ENCODE measurements at places on chromosomes 3 and 15. TPM values are rescaled to one million over a fixed set of nuclear protein-coding genes. Genes with fewer than 3 reads are reported as not detected.

DNA sequence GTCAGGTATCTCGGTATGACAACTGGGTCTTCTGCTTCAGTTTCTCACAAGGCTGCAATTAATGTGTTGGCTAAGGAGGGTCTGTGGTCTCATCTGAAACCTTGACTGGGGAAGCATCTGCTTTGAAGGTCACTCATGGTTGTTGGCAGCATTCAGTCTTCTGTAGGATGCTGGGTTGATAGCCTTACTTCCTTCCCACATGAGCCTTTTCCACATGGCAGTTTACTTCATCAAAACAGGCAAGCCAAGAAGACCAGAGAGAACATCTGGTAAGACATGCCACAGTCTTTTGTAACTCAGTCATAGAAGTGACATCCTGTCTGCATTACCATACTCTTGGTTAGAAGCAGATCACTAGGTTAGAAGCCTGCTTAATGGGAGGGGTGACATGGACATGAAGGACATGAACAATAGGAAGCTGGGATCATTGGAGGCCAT, 49.5 kb downstream of the CMC1 start:
- no peak overlapping the region for H3K27ac ChIP-seq
- H3K4me3 ChIP-seq = no peak overlapping the region
- no peaks in the 10 kb centered on the region for H3K27me3 ChIP-seq
- DNase-seq = no peak
- H3K36me3 ChIP-seq = no peaks in the 10 kb centered on the region

Gene CCDC191
- 6.4 TPM for total RNA-seq

- H3K36me3 ChIP-seq = no peaks in the 10 kb centered on the region
- H3K4me3 ChIP-seq = no peak overlapping the region
- no peak for DNase-seq
- no peak overlapping the region for H3K27ac ChIP-seq
Observed at GRCh38 chr15:75349851-75350588, 3.2 kb downstream of the NEIL1 start.

- no peak overlapping the region for H3K27ac ChIP-seq
- no peaks in the 10 kb centered on the region for H3K27me3 ChIP-seq
- DNase-seq = peak; percentile 35
- H3K36me3 ChIP-seq = no peaks in the 10 kb centered on the region
- no peak overlapping the region for H3K4me3 ChIP-seq
- H3K4me1 ChIP-seq = peaks cover 32% of the 10 kb centered on the region
Observed at GRCh38 chr3:13690636-13691035, 141.7 kb downstream of the FBLN2 start.

DNA sequence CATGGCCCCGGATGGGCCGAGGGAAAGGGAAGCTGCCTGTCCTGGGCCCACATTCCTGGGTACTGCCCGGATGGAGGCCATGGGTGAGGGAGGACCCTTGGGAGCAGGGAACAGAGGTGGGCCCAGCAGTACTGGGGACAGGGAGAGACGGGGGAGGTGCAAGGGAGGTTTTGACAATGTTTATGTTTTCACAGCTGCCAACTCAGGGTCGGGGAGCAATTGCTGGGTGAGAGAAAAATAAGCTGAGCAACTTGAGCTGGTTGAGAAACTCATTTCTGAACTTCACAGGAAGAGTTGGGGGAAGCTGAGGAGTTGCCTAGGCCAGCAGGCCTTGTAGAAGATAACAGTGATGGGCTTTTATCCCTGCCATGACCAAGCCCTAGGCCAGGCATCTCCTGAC, 11.1 kb upstream of the TSPAN3 start:
- no peak overlapping the region for H3K4me3 ChIP-seq
- H3K27ac ChIP-seq = no peak overlapping the region
- H3K36me3 ChIP-seq = no peaks in the 10 kb centered on the region
- no peaks in the 10 kb centered on the region for H3K27me3 ChIP-seq
- peaks cover 3% of the 10 kb centered on the region for H3K4me1 ChIP-seq

- DNase-seq = no peak
- peaks cover 33% of the 10 kb centered on the region for H3K4me1 ChIP-seq
- no peak overlapping the region for H3K27ac ChIP-seq
Observed at GRCh38 chr3:16883723-16884083, 1.1 kb upstream of the PLCL2 start.

DNA sequence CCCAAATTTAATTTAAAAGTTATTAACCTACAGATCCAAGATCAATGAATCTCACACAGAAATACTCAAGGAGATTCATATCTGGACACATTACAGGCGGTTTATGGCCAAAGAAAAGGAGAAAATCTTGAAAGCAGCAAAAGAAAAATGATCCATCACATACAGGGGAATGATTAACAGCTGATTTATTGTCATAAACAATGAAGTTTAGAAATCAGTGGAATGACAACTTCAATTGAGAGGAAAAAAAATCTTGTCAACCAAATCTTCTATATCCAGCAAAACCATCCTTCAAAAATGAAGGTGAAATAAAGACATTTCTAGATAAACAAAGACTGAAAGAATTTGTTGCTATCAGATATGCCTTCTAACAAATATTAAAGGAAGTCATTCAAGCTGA, 156.2 kb upstream of the SEMA6D start:
- no peak for DNase-seq
- peaks cover 4% of the 10 kb centered on the region for H3K36me3 ChIP-seq
- no peaks in the 10 kb centered on the region for H3K27me3 ChIP-seq
- H3K4me1 ChIP-seq = no peaks in the 10 kb centered on the region

Gene SH2D7
- total RNA-seq = not detected

- peaks cover 14% of the 10 kb centered on the region for H3K36me3 ChIP-seq
- peaks cover 30% of the 10 kb centered on the region for H3K4me1 ChIP-seq
- H3K27ac ChIP-seq = no peak overlapping the region
- no peak for DNase-seq
- no peak overlapping the region for H3K4me3 ChIP-seq
- no peaks in the 10 kb centered on the region for H3K27me3 ChIP-seq
Observed at GRCh38 chr3:20147361-20147760, 38.6 kb downstream of the SGO1 start.

GRCh38 chr15:100988857-100989256, 69.7 kb downstream of the LRRK1 start:
- H3K4me3 ChIP-seq = no peak overlapping the region
- no peaks in the 10 kb centered on the region for H3K27me3 ChIP-seq
- H3K4me1 ChIP-seq = peaks cover 11% of the 10 kb centered on the region
- H3K36me3 ChIP-seq = no peaks in the 10 kb centered on the region

DNA sequence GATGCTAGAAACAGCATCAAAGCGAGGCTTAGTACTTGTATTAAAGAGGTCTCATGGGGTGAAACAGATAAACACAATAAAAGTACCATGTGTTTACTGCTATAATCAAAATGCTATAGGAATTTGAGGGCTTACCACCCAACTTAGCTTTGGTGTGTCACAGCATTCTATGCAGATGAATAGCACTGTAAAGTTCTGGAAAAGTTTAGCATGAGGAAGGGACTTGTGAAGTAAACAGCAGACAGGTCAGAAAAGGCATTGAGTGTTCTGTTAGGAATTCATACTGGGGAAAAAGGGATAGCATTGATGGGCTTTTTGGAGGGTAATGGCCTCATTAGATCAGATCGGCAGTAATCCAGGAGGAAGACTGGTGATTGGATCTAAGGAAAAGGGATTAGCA, 505.3 kb downstream of the NLGN1 start:
- H3K4me3 ChIP-seq = no peak overlapping the region
- peaks cover 8% of the 10 kb centered on the region for H3K4me1 ChIP-seq
- H3K27ac ChIP-seq = no peak overlapping the region
- DNase-seq = peak; percentile 23
- no peaks in the 10 kb centered on the region for H3K27me3 ChIP-seq

- no peaks in the 10 kb centered on the region for H3K4me1 ChIP-seq
- H3K27ac ChIP-seq = no peak overlapping the region
- no peak overlapping the region for H3K4me3 ChIP-seq
- no peaks in the 10 kb centered on the region for H3K27me3 ChIP-seq
Observed at GRCh38 chr3:183653209-183654064, 18.0 kb downstream of the KLHL24 start.

Gene CMTM7
- total RNA-seq = 11.4 TPM

DNA sequence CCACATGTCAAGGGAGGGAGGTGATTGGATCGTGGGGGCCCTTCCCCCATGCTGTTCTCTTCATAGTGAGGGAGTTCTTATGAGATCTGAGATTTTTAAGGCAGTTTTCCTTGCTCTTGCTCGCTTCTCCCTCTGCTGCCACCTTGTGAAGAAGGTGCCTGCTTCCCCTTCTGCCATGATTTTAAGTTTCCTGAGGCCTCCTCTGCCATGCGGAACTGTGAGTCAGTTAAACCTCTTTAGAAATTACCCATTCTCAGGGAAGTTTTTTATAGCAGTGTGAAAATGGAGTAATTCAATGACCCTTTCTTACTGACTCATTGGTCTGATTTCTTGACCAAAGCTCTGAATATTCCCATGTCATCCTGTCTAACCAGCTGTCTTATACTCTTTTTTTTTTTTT, 484.4 kb upstream of the TPRG1 start:
- H3K4me1 ChIP-seq = no peaks in the 10 kb centered on the region
- no peaks in the 10 kb centered on the region for H3K27me3 ChIP-seq
- no peaks in the 10 kb centered on the region for H3K36me3 ChIP-seq
- peak; percentile 29 for DNase-seq
- H3K4me3 ChIP-seq = no peak overlapping the region
- H3K27ac ChIP-seq = no peak overlapping the region

DNA sequence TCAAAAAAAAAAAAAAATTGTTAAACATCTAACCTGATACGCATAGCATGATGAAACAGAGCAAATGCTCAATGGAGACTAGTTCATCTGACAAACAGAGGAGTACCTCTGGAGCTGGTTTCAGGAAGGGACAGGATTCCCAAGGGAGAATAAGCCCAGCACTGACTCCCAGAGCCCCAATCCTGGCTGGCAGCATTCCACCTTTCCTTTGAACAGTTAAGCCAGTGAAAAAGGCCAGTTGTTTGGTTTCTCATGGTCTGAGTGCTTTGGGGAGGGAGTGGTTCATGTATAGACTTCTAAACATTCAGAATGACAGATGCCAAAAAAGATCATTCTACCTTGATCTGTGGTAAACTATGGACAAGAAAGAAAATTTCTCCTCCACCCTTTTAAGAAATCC, 277.9 kb upstream of the RARB start:
- no peak overlapping the region for H3K4me3 ChIP-seq
- peaks cover 25% of the 10 kb centered on the region for H3K4me1 ChIP-seq
- H3K27me3 ChIP-seq = no peaks in the 10 kb centered on the region
- no peak overlapping the region for H3K27ac ChIP-seq
- DNase-seq = peak; percentile 12

Gene JAGN1
- 32.7 TPM for total RNA-seq

Gene KLHL24
- 75.9 TPM for total RNA-seq

DNA sequence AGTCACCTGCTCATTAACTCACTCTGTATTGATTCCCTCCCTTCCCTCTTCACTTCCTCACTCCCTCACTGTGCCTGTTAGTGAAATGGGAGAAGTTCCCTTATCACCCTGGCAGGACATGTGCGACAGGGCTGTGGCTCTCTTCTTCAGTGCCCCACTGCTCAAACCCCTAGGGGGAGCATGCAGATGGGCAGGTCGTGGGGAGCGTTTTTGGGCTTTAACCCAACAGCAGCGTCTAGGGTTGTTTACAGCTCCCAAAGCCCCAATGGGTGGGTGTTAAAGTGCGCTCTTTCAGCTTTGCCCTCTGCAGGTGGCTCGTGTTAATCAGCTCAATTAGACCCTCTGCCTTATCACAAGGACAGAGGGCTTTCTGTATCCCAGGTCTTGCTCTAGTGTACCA, 447.8 kb upstream of the PROK2 start:
- H3K36me3 ChIP-seq = no peaks in the 10 kb centered on the region
- DNase-seq = no peak
- H3K4me3 ChIP-seq = no peak overlapping the region
- H3K27ac ChIP-seq = no peak overlapping the region
- no peaks in the 10 kb centered on the region for H3K4me1 ChIP-seq
- no peaks in the 10 kb centered on the region for H3K27me3 ChIP-seq

DNA sequence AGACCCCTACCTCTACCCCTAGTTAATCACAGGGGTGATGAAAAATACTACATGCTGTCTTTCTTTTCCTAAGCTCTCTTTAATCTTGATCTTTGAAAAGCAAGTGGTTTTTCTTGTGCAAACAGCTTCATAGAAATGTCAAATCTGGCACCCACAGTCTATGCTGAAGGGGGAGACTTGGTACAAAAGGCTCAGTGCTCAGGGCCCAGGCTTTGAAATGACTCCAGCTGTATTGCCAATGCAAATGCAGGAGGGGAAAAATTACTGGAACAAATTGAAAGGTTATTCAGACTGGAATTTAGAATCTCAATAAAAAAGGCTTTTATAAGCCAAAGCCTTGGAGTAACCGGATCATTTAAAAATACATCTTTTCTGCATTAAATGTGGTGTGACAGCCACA, 223.9 kb downstream of the LRTM1 start:
- peak overlapping the region; percentile 65 for H3K27ac ChIP-seq
- H3K27me3 ChIP-seq = no peaks in the 10 kb centered on the region

Gene CCDC33
- total RNA-seq = 1.9 TPM

Gene PLSCR2
- not detected for total RNA-seq

GRCh38 chr3:31390466-31390865, 142.3 kb upstream of the STT3B start:
- H3K36me3 ChIP-seq = no peaks in the 10 kb centered on the region
- no peaks in the 10 kb centered on the region for H3K27me3 ChIP-seq
- no peak overlapping the region for H3K4me3 ChIP-seq
- H3K4me1 ChIP-seq = peaks cover 33% of the 10 kb centered on the region
- DNase-seq = no peak
- peak overlapping the region; percentile 43 for H3K27ac ChIP-seq

- no peaks in the 10 kb centered on the region for H3K36me3 ChIP-seq
- H3K4me3 ChIP-seq = peak overlapping the region; percentile 98
- no peak overlapping the region for H3K27ac ChIP-seq
- DNase-seq = peak; percentile 59
- peaks cover 13% of the 10 kb centered on the region for H3K4me1 ChIP-seq
Observed at GRCh38 chr3:126985132-126985985, 2.4 kb downstream of the PLXNA1 start.

DNA sequence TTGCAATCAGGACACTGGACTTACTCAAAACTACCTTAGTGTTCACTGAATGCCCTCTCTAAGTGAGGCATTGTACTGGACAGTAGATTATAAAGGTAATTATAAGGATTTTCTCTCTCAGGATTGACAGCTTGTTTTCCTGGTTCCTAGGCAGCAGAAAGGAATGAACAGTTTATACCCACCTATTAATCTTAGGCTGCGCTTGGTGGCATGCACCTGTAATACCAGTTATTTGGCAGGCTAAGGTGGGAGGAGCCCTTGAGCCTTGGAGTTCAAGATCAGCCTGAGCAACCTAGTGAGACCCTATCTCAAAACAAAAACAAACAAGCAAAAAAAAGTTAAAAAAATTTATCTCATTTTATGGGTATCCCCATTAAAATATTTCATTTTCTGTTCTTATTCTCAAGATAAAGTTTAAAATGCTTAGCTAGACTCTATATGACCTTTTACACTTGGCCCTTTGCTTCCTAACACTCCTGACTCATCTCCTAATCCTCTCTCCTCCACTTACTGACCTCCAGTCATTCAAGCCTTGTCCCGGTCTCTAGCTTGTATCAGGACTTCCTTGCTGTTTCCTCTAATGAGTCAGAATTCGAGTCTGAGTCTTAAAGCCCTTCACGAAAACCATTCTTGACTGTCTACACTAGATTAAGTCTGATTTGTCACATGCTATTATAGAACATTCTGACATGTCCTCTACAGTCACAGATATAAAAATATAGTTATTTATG, 348.6 kb downstream of the NLGN1 start:
- H3K4me3 ChIP-seq = no peak overlapping the region
- no peak for DNase-seq
- H3K36me3 ChIP-seq = no peaks in the 10 kb centered on the region
- no peak overlapping the region for H3K27ac ChIP-seq
